SJCRH30 (cell line): ENCODE measurements at places on chromosomes 7 and 10. TPM values are rescaled to one million over a fixed set of nuclear protein-coding genes. Genes with fewer than 3 reads are reported as not detected.

GRCh38 chr10:786633-787474 is 97.4 kb upstream of the DIP2C start:
- peaks cover 5% of the 10 kb centered on the region for H3K4me1 ChIP-seq
- no peak overlapping the region for H3K27ac ChIP-seq
- H3K4me3 ChIP-seq, result no peak overlapping the region
- H3K36me3 ChIP-seq, result no peaks in the 10 kb centered on the region

- H3K4me1 ChIP-seq, result no peaks in the 10 kb centered on the region
- no peak for DNase-seq
- no peak overlapping the region for H3K4me3 ChIP-seq
- no peaks in the 10 kb centered on the region for H3K27me3 ChIP-seq
- no peaks in the 10 kb centered on the region for H3K36me3 ChIP-seq
These were observed 78.1 kb upstream of the RET start for GRCh38 chr10:42998481-42999384.

GRCh38 chr7:111931016-111931517 is 275.1 kb downstream of the DOCK4 start:
- no peak overlapping the region for H3K4me3 ChIP-seq
- no peaks in the 10 kb centered on the region for H3K36me3 ChIP-seq
- DNase-seq, result no peak
- H3K4me1 ChIP-seq, result peaks cover 4% of the 10 kb centered on the region; the same call in 1 of the 2 replicates
- H3K27ac ChIP-seq, result peak overlapping the region; percentile 29; the same call in 1 of the 2 replicates
- no peaks in the 10 kb centered on the region for H3K27me3 ChIP-seq

GRCh38 chr7:110157631-110158362 is 933.1 kb upstream of the LRRN3 start:
- H3K4me3 ChIP-seq, result no peak overlapping the region
- H3K27ac ChIP-seq, result no peak overlapping the region
- DNase-seq, result no peak
- no peaks in the 10 kb centered on the region for H3K36me3 ChIP-seq
- H3K4me1 ChIP-seq, result no peaks in the 10 kb centered on the region

DNA sequence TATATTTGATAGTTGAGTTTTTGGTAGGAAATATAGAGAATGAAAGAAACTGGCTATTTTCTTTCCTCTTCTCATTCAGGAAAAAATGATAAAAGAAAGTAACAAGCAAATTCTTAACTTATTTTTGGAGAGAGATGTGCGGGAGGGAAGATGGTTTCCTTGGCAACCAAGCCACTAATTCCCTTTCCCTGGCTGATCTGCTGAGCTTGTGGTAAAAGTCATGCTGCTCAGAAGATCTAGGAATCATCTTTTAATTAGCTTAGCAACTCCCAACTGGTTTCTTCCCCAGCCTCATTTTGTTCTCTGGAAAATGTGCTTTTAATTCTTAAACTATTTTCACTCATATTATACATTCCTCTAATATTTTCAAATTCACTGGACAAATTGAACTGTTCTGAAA is 11.8 kb downstream of the UROS start:
- no peak overlapping the region for H3K27ac ChIP-seq
- H3K4me1 ChIP-seq, result no peaks in the 10 kb centered on the region
- H3K4me3 ChIP-seq, result no peak overlapping the region
- no peak for DNase-seq
- H3K27me3 ChIP-seq, result no peaks in the 10 kb centered on the region
- H3K36me3 ChIP-seq, result peaks cover 14% of the 10 kb centered on the region; the same call in 1 of the 2 replicates

DNA sequence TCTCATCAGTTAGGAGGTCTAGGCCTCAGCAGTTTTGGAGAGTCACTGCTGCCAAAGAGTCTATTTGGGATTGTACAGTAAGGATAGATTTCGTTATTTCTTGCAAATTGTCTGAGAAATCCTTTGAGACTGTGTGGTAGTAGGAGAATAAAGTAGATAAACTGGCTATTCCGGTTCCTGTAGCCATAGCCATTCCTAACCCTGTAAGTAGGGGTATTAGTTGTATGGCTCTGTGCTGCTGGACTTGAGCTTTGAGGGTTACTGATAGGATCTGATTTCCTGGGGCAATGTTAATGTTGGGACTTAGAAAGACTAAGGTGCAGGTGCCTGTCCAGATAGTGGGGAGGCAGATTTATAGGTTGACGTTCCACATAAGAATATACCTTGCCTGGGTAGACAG is 36.1 kb upstream of the ZNF138 start:
- H3K4me3 ChIP-seq, result no peak overlapping the region
- no peaks in the 10 kb centered on the region; the same call in 1 of the 2 replicates for H3K4me1 ChIP-seq
- no peaks in the 10 kb centered on the region for H3K36me3 ChIP-seq
- no peaks in the 10 kb centered on the region for H3K27me3 ChIP-seq
- no peak overlapping the region for H3K27ac ChIP-seq

DNA sequence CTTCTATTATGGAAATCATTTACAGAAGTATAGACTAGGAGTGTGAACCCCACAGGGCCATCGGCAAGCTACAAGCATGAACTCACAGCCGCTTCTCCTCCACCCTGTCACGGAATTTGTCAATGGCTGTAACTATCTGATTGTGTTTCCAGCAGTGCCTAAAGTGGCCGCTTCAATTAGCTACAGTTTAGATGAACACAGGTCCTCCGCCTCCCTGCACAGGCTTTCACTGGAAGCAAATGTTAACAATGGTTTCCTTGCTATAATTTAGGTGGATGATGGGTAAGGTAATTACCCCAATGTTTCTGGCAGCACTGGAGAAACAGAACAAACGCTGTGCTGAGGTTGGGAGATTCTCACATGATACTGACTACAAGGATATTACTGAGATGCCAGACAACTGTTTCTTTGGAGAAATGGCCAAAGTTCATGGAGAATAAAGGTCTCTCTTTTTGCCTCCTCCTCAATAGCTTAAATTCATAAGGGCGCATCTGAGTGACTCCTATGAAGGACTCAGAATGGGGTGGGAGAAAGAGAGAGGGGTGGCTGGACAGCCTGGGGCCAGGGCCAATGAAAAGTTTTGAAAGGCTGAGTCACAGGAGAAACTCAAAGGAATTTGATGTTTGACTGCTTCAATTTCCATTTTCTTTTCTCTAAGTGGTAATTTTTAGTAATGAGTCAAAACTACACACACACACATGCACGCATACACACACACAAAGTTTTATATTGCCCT is 78.9 kb downstream of the SVIL start:
- H3K27ac ChIP-seq, result no peak overlapping the region
- H3K4me3 ChIP-seq, result no peak overlapping the region
- peaks cover 34% of the 10 kb centered on the region for H3K36me3 ChIP-seq
- no peak for DNase-seq
- H3K4me1 ChIP-seq, result 0 out of 2 replicates have a peak, but pooled peaks cover 3% of the 10 kb centered on the region

MYO1G gene
- 0.30 and 0.33 TPM in 2 replicates for total RNA-seq

NKX2-3 gene
- not detected in 2 replicates for total RNA-seq
